Stimulated activated CD4-positive, alpha-beta T cell treated with anti-CD3 and anti-CD28 coated beads, Interleukin-15, amount 100 ng/mL, for 1 hour (primary cell): ENCODE measurements at places on chromosomes 6 and 20.

DNA sequence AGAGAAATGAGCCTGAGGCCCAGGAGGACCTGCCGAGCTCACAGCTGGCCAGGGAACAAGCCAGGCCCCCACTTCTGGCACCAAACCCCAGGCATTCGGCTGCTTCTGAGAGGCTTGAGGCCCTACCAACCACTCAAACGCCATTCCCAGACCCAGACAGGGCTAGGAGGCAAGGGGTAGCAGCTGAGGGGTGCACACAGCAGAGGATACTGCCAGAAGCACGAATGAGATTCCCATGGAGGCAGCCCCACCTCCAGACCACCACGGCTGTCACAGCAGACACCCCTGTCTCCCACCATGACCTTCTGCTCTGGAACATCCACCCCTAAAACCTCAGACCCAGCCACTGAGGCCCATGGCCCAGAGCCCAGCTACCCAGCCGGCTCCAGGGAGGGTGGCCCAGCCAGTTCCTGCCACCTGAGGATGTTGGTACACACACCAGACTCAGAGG lies 36.1 kb downstream of the NTSR1 start:
- DNase-seq = no peak

DNA sequence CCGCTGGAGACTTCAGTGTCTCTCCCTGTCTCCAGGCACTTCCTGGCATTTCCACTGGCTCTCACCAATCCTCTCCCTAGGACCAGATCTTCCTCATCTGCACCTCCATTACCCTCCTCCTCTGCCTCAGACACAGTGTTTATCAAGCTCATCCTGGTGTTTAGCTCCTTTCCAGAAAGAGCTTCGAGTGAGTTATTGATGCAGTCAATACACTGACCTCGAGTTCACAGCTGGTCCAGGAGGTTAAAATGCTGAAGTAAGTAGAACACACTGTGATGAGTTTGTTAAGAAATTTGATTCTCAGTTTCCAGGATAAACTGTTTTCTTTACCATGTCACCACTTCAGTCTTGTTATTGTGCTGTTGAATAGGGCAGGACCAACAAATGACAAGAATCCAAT lies 42.1 kb upstream of the ARMC2 start:
- DNase-seq = no peak

- DNase-seq = no peak
These were observed 80.1 kb downstream of the LYRM4 start for GRCh38 chr6:5180636-5181035.

DNA sequence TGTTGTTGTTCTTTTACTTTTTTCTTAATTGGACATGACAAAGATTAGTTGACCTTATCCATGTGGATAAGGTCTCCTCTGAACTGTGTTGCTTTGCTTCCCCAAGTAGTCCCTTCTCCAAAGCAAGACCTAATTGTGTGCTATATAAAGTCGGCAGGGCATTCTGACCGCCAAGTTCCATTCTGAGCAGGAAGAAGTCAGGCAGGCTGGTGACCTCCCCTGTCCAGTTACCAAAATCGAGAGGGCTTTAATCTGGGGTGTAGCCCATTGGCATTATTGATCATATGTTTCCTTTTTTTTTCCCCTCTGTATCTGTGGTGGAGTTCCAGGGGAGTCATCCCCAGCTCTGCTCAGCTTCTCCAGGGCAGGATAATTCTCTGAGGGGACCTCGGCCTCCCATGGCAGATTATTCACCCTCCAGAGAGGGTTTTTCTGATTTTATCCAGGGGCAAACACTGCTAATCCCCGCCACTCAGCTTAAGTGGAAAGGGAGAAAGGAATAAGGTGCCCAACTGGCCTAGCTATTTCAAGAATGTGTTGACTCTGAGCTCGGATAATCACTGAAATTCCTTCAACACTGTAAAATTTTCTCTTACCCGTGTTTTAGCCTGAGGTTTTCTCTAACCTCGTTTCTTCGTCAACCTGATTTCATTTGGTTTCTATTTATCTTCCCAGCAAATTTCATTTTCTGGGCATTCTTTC lies 71.8 kb upstream of the L3MBTL3 start:
- DNase-seq = no peak

DNA sequence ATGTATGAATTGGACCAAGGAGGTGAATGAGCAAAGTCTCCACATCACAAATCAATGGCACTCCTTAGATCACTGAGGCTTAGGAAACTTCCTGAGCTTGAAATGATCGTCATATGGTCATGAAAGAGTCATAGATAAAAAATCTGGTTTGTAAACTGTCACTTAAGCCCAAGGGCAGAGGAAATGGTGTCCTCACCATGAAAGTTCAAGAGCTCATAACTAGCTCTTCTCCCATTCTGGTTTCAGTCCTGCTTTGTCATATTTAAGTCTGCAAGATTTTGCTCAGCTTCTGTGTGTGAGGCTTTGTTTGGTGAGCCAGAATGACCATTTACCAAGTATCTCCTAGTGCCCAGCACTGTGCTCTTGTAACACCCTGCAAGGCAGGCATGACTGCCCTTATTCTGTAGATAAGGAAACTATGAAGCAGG lies 60.5 kb downstream of the GJA10 start:
- no peak for DNase-seq

GRCh38 chr6:147087641-147088040 lies 116.6 kb upstream of the STXBP5 start:
- DNase-seq = no peak

DNA sequence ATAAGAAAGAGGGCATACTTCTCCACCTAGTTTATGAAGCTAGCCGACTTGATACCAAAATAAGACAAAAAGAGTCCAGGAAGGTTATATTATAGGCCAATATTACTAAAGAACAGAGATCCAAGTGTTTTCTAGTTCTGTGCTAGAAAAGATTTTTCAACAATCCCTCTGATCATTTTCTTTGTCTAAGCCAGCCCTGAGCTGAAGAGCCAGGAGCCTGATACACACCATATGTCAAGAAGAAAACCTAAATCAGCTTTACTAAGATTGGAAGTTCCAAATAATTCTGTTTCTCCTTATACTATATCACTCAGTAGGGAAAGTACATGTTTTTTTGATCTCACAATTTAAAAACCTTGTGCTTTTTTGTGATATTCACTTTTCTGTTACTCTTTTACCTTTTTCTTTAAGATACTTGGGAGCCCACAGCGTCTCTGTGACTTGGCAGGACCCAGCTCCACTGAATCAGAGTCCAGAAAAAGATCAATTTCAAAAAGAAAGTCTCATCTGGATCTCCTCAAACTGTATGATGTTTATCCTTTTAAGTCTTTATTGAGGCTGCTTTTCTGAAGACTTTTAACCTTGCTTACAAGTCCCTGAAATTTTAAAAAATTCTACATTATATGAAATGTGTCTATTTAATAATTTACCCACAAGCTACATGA lies 43.0 kb upstream of the PBOV1 start:
- DNase-seq = no peak

- DNase-seq = no peak
These were observed 131.3 kb upstream of the MTHFD1L start for GRCh38 chr6:150734235-150734634.

DNA sequence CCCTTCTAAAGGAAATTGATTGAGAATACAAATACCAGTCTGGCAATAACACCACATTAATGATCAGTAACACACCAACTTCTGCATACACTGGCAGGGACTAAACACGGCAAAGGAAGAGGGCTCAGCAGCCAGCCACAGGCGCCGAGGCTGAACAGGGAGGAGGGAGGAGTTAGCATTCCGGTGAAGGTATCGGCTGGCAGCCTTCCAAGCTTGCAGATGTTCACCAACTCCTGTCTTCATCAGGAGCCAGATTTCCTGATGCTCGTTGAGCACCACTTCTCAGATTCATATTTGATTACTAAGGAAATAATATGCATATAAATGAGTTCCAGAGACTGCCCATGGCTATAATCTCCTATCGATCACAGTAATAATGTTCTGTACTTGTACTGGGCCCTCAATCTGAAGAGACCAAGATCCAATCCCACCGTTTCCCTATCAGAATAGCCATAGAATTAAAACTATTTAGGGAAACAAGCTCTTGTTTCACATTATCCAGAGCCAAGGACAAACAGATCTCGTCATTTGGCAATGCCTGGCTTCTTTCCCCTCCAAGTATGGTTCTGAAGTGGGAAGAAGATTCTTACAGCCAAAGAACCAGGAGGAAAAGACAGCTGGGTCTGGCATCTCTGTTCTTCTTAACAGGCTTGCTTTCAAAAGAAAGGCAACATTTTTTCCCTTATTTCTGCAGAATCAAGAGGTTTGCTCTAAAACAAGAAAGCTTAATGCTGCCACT lies 42.2 kb downstream of the GFOD1 start:
- DNase-seq = no peak

- no peak for DNase-seq
These were observed 4.1 kb upstream of the SPAG4 start for GRCh38 chr20:35611482-35611881.

DNA sequence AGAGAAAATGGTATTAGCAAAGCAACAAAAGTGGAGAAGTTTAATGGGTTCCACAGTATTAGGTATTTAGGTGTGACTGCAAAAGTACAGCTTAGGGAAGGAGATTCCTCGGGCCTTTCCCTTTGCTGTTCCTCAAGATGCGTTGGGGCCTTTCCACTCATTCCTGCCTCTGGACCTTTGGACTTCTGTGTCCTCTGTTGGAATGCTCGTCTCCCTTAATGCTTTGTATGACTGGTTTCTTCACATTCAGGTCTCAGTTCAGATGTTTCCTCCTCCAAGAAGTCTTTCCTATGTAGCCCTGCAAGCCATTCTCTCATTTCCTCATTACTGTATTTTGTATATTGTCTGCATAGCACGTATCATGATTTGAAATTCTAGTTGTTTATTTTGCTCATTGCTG lies 39.6 kb downstream of the CTNNBL1 start:
- no peak for DNase-seq

DNA sequence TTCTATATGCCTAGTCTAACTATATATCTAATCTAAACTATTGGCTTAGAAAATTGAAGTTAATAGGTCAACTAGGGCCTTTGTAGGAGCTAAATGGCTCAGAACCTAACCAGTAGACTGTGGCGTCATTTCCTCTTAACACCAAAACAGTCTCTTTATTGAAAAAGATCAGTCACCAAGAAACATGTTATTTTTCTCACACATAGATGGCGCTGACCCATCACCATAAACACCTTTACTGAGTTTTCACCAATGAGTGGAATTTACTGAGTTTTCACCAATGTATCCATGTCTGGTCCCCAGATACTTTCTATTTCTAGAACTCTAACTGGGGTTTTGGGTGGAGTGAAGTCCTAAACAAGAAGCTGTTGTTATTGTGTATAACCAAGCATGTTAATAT lies 636.0 kb downstream of the BCKDHB start:
- DNase-seq = no peak

- no peak for DNase-seq
These were observed 34.7 kb upstream of the IRF4 start for GRCh38 chr6:356828-357251.

DNA sequence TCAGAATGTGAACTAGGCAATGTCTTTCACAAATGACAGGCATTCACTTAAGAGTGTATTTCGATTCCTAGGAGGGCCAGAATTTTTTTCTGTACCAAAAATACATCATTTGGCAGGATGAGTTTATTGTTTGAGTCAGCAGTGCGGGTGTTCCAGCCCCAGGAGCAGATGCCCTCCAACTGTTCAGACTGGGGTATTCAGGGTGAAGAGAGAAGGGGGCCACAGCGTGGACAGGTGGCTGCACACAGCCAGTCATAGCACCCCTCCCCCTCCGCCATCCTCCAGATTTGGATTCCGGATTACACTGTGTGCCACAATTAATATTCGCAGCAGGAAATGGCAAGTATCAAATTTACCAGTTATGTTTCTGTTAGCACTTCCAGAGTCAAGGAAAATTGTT lies 38.6 kb downstream of the RIPOR2 start:
- DNase-seq = no peak

DNA sequence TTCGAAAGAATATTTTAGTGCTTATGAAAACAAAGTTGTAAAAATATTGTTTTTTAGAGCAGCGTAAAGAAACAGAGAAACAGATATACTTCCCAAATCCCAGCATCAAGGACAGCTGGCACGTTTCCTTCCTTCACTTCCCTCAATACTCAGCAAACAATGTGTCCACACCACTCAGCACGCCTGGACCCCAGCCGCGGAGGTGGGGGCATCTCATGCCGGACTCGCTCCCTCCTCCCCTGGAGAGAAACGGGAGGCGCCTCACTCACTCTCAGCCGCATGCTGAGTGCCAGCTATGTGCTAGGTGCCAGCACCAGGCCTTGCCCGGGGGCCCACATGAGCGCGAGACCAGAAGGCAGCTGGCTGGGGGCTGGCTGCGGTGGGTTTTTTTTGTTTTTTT lies 34.7 kb downstream of the SLC2A4RG start:
- no peak for DNase-seq

- no peak for DNase-seq
These were observed 584.9 kb upstream of the EYS start for GRCh38 chr6:66291905-66292304.

DNA sequence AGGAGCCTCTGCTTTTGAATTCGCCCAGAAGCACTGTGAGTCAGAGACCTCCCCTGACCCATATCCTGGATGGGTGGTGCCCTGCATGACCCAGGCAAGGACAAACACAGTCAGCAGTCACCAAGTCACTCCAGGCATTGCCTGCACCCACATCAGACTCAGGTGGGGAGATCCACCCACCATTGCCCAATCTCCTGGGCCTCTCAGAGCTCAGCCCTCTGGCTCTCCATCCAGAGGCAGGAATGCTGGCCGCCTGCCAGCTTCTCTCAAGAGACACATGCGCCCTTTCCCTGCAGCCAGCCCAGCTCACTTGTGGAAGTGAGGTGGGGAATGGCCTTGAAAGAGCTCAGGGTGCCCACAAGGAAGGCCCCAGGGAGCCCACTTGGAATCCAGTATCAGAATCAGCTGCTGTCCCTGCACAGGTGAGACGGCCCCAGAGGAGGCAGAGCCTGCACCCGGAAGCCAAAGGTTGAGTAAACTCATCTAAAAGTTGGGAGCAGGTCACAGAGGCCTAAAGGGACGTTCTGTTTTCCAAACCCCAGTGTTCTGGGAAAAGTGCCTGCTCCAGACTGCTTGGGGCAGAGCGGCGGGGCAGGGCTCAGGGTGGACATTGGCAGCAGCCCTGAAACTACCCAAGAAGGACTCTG lies 129.8 kb downstream of the PREX1 start:
- DNase-seq = no peak

DNA sequence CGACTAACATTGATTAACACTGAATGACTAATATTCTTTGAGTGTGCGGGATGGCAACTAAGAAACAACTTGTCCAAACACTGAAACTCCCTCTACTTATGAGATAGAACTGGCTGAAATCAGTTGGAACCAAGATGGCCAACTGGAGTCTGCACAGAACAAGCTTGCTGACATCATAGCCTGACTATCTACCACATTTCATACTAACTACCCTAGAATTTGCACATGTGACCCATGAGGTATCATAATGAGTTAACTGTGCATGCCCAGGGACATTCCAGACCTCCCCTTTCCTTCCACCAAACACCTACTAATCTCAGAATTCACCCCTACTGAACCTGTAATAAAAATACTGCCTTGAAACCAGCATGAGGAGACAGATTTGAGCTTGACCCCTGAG lies 43.2 kb downstream of the PHIP start:
- DNase-seq = no peak
